KBM-7 (cell line): ENCODE measurements at places on chromosomes 2 and 18.

GRCh38 chr2:125073440-125073839 lies 1048.4 kb downstream of the CNTNAP5 start:
- no peak for DNase-seq

GRCh38 chr2:102264952-102265351 lies 46.4 kb upstream of the IL1RL1 start:
- no peak for DNase-seq

GRCh38 chr2:51065276-51065675 lies 33.3 kb upstream of the NRXN1 start:
- no peak for DNase-seq

DNA sequence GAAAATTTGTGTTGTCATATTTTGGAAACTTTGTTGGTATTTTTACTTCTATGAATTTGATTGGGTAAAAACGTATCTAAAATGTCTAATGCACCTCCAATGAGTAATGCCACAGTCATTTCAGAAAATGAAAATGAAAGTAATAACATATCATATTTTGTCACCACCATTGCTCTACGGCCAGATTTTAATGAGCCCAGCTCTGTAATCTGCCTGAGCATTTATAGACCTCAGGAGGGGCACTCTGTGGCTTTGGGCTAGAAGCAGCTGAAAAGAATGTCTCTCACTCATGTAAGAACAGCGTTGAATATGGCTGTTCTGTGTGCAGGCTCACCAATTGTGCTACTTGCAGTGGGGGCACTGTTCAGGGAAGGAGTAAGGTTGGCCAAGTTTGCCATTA lies 32.7 kb upstream of the ABCA12 start:
- DNase-seq = no peak

- DNase-seq = peak; percentile 32
Observed at GRCh38 chr2:10412380-10412779, 35.7 kb downstream of the ODC1 start.

GRCh38 chr2:88729061-88729745 lies 37.7 kb downstream of the RPIA start:
- DNase-seq = peak; percentile 91

DNA sequence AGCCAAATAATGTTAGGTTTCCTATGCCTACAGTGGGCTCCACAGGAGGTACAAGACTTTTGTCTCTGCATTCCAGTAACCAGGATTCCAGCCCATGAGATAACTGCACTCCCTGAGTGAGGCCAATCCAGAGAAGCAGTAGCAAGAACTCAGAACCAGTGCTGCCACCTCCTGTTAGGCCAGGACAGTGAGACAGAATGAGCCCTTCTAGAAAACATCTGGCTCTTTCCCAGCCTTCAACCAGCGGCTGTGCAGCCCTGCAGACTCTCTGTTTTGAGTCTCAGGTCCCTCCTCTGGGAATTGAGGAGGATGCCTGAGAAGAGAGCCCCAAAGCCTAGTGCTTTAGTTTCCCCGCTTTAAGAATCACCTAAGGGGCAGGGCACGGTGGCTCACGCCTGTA lies 44.2 kb downstream of the ARID5A start:
- no peak for DNase-seq

DNA sequence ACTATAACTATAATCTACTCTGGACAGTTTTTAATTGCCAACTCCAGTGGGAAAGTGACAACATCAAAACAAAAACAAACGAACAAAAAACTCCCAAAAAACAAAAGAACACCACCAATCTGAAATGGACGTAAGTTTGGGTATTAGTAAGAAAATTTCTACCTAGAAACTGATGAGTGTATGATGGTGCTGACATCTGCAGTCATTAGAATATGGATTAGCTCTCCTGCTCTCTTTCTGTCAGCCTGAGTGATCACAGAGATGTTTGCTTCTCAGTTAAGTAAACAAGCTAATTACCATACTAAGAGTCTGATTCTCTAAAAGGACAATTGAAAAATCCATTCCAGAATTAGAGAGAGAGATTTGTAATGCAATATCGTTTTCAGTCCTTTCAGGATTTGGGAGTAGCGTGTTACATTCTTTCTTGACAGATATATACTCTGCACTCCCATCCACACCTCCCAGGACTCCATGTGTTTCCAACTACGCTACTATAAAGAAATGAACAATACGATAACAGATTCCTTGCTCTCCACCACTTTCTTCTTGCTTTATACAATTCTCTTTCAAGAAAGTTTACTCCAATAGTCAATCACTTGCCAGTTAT lies 1347.4 kb upstream of the PIK3C3 start:
- DNase-seq = no peak

DNA sequence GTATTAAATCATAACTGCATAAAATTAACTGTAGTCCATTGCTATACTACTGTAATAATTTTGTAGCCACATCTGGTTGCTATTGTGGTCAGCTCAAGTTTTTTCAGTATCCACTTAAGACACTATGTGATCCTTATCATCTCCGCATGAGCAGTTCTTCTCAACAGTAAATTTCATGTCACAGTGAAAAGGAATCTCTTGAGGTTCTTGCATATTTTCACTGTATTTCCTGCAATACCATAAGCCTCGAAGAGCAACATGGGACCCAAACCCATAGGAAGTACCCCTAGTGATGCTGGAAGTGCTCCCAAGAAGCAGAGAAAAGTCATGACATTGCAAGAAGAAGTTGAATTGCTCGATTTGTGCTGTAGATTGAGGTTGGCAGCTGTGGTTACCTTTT lies 86.7 kb downstream of the LDLRAD4 start:
- DNase-seq = peak; percentile 48

- DNase-seq = no peak
Observed at GRCh38 chr18:75208836-75209128, 157 bp downstream of the PTGR3 start.

GRCh38 chr2:182767578-182767977 lies 51.5 kb downstream of the DNAJC10 start:
- DNase-seq = peak; percentile 15

DNA sequence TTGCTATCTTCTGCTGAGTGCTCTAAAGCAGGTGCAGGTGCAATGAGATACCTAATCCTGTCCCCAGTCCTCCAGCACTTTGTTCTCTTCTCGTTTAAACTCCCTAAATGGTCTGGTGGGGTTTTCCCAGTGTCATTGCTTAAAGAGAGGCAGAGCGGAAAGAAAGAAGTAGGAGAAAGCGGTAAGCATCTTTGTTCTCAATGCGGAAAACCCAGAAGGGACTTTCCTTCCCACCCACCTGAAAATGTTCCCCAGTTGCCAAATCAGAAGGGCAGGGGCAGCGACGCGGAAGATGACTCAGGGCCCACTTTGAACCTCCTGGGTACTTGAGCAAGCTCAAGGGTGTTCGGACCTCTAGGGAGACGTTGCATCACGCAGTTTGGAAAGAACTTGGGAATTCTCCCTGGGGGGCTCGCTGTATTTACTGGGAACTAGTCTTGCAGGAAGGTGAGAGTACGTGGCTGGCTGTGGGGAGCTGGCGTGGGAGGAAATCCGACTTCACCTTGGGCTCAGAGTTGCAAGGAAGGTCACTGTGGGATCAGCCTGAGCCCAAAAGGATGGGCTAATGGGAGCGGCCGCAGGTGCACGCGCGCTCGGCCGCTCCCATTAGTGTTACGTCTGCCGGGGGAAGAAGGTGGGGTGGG lies 589 bp upstream of the SGPP2 start:
- no peak for DNase-seq

DNA sequence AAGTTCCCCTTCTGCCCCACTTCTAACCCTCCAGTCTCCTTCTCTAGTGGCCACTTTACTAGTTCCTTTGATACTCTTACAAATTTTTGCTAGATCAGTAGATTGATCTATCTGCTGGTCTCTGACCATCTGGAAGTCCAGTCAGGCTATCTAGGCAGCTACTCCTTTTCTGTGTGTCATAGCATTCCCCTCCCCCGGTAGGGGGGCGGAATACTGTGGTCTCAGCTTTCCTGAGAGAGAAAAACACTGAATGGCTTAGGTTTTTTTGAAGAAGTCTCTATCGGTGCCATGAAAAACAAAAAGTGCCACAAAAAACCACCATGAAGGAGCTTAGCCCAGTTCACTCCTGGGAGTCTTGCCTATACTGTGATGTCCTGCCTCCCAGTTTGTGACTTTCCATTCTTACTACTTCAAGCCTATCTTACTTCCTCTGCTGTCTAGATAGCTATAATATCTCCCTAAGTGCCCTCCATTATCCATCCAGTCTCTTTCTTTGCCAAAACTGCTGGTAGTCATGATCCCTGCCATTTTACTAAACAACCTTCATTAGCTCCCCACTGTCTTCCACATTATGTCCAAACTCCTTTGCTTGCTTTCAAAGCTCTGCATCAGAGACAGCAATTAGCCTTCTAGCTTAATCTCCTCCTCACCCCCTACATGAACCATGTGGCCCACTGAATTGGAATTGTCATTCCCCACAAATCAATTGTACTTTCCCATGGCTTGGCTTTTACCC lies 29.9 kb downstream of the TPGS2 start:
- DNase-seq = no peak

DNA sequence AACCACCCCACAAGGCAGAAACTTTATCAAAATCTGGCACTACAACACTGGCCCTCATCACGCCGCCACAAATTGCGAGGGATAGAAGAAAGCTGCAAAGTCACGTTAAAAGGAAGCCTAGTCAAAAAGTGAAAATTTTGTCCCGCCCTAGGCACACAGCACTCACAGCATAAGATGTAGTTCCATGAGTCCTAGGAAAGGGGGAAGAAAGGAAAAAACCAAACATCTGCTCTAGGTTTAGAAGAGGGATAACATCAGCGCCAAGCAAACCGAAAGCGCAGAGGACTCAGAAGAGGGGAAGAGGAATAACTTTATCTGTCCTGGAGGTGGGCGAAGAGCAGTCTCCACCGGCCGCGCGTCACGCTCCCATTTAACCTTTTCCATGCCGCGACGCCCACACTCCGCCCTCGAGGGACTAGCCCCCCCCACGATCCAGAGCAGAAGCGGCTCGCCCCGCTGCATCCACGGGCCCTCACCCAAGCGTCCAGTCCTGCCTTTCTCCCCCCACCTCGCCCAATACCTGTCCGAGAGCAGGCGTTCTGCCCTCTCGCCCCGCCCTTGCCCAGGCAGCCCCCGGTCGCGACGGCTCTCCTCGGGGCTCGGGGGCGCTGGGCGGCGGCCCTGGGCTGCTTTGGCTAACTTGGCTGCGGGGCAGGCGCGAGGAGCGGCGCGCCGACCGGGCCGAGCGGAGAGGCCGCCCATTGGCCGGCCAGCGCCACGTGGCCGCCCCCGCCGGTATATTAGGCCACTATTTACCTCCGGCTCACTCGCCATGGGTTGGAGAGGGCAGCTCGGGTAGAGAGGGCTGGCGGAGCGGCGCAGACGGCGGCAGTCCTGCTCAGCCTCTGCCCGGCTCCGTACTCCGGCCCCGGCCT lies at the start of gene HOXD1:
Gene HOXD1 (plus strand): TSS at position 770 of the 875 bp plus-strand sequence. CDS start 134 bp downstream, outside the sequence.
- DNase-seq = no peak

DNA sequence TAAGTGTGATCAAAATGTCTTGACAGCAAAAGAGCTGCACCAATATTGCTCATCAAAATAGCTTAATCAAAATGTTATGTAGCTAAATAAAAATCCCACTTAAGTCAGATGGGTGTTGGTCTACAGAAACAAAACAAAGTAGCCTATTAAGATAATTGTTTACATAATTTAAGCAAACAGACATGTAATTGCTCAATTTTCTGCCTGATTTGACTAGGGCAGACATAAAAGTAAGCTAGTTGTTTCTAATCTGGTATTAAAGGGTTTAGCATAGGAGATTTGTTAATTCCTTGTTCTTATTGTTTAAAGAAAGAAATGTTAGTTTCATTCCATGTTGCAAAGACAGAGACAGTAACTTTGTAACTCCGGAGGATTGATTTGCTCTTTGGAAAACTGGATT lies 11.5 kb upstream of the FEZ2 start:
- no peak for DNase-seq

DNA sequence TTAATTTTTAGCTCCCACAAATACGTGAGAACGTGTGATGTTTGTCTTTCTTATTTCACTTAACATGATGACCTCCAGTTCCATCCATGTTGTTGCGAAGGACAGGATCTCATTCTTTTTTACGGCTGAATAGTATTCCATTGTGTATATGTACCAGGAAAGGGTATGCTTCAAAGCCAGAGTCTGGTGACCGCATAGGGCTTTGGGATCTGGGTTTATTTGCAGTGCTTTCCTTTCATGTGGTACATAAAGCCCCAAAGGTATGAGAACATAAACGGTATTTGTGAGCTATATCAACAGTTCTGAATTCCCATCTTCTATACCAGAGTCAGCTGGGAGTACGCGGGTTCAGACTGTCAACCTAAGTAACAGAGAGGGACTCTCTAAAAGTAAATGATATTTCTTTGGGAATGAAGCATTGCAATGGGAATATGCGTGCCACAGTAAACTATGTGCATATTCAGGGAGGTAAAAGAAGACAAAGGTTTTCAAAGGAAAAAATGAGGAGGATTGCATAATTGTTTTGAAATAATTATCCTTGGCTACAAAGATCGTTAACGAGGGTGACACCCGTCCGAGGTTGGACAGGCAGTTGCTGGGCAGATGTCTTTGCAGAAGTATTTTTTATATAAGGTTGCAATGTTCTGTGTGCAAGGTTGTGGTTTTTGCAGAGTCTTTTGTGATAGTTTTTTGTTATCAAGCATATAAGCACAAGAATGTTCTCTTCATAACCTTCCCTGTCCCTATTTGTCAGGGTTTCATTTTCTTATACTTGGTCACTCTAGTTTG lies 24.4 kb downstream of the CRYGD start:
- DNase-seq = no peak
